Stimulated activated CD4-positive, alpha-beta T cell treated with anti-CD3 and anti-CD28 coated beads, Interleukin-15, amount 100 ng/mL, for 1 hour (primary cell): ENCODE measurements at places on chromosomes 12 and 14.

GRCh38 chr12:93889516-93890212, 212.5 kb downstream of the CRADD start:
- no peak for DNase-seq

DNA sequence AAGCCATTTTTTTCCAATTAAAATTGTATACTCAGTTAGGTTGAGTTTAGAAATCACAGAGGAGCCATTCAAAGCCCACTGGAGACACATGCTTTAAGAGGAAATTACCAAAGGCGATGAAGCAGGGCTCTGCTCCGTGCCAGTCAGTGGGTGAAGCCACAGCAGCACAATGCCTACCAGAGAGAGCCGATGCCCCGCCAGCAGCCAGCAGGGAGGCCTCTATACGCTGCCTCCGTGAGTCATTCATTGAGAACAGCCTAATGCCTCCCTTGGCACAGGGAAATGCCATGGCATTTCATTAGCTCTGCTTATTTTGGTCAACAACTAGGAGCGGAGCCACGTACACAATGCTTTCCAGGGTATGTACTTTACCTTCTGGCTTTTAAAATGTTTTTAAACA, 197.8 kb upstream of the FRMD6 start:
- DNase-seq = no peak

GRCh38 chr12:80038062-80038560, 61.2 kb upstream of the OTOGL start:
- DNase-seq = no peak

GRCh38 chr12:6592087-6592486, 15.1 kb downstream of the CHD4 start:
- no peak for DNase-seq

DNA sequence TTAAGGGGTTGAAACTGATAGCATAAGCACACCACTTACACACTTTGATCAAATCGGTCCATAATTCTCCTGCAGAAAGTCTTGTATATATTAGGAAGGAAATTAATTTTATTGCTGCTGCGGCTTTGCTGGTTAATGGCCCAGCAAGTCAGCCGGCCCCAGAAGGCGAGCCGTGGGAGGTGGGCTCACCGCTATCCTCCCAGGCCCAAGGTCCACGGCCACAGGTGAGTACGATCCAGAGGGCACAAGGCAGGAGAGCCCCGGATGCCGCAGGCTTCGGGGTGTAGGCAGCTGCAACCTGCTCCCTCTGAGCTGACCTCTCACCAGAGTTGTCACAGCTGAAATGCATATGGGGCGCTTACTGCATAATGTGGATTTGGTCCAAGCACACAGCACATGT, 165.7 kb downstream of the TBX5 start:
- DNase-seq = no peak

DNA sequence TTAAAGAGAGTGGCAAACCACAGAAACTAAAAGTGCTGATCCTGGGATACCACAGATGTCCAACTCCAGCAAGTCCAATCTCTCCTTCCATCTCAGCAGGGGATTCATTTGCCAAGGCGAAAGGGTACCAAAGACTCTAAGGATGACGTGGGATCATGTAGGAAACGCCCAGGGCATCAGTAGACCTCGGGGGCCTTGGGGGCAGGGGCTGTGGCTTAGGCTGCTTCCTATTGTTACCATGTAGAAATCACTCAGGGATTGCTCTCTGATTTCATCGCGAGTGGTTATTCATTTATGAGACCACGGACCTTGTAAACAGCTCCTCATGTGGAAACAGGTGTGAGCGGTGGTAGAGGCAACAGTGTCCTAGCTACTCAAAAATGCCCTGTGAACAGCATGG, 149.3 kb upstream of the FKBP4 start:
- DNase-seq = no peak

- DNase-seq = no peak
These were observed 23.2 kb upstream of the SERPINA12 start for GRCh38 chr14:94532447-94532846.

GRCh38 chr12:95577820-95578219, 26.5 kb upstream of the USP44 start:
- no peak for DNase-seq

- peak; percentile 15 for DNase-seq
These were observed 18.0 kb downstream of the LRRC74A start for GRCh38 chr14:76844223-76844622.

GRCh38 chr14:96215452-96216244, 11.0 kb downstream of the BDKRB2 start:
- DNase-seq = no peak

DNA sequence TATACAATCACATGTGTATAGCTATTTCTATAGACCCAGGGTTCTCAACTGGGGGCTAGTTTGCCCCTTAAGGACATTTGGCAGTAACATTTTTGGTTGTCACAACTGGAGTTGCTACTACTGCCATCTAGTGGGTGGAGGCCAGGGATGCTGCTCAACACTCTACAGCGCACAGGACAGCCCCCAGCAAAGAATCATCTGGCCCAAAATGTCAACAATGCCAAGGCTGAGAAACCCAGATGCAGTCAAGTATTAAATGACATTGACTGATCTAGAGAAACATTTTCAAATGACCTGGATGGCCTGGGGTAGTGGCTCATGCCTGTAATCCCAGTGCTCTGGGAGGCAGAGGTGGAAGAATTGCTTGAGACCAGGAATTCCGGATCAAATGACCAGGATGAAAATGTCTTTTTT, 5.8 kb downstream of the WSB2 start:
- DNase-seq = peak; percentile 28

- no peak for DNase-seq
These were observed 1.8 kb downstream of the KIF26A start for GRCh38 chr14:104140213-104140462.

- no peak for DNase-seq
These were observed 108.5 kb downstream of the ANO6 start for GRCh38 chr12:45324391-45324790.

GRCh38 chr14:50109342-50109741, 7.0 kb downstream of the VCPKMT start:
- DNase-seq = no peak

GRCh38 chr14:91429385-91429784, 11.8 kb upstream of the CCDC88C start:
- no peak for DNase-seq

GRCh38 chr12:72511498-72511897, 239.3 kb downstream of the TRHDE start:
- no peak for DNase-seq

GRCh38 chr14:43540948-43541347, 966.1 kb downstream of the FSCB start:
- DNase-seq = no peak
